ENCODE measurements at places on chromosomes 1 and 21.

GRCh38 chr1:36555041-36555440 lies 72.3 kb upstream of the CSF3R start:
- no peak for DNase-seq

- DNase-seq, result no peak
Observed at GRCh38 chr21:25952306-25952705, 217.5 kb downstream of the GABPA start.

GRCh38 chr1:204852854-204853253 lies 17.8 kb upstream of the NFASC start:
- no peak for DNase-seq

DNA sequence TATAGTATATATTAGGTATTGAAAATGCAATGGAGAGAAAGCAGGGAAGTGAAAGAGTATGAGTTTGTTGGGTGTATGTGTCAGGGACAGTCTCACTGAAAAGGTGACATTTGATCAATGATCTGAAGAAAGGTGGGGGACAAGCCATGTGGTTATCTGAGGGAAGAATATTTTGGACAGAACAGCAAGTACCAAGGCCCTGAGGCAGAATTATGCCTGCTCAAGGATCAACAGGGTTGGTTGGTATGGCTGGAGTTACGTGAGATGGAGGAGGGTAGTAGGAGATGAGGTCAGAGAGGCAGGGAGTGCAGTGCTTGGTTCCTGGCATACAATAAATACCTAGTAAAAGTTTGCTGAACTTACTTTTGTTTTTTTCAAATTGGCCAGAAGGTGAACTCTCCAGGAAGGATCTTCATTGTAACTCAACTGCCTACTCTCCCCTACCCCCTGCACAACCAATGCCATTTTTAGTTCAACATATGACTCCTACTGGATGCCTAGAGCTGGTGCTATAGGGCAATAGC lies 1.8 kb downstream of the LAMTOR2 start:
- DNase-seq, result no peak

- no peak for DNase-seq
Observed at GRCh38 chr1:186295980-186296379, 79.1 kb downstream of the TPR start.

- DNase-seq, result no peak
Observed at GRCh38 chr1:220528679-220529501, 954 bp downstream of the MARK1 start.

- DNase-seq, result no peak
Observed at GRCh38 chr1:243495442-243496186, 239.8 kb downstream of the SDCCAG8 start.

GRCh38 chr1:19460535-19461219 lies 24.7 kb downstream of the CAPZB start:
- no peak for DNase-seq

DNA sequence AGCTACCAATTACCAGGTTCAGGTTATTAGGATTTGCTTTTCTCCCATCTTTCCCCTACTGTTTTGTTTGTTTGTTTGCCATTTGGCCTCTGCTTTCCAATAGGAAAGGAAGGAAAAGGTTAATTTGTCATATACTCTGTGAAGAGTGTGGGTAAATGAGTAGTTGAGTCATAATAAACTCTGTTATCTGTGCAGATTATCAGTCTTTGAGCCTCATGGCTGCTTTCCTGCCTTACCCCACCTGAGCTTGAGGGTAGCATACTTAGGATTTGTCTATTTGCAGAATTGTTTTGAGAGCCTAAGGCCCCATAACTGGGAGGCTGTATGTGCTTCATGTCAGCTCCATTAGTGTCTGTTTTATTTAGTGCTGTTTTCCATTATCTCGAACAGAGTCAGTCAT lies 32.9 kb upstream of the SNX27 start:
- DNase-seq, result no peak

DNA sequence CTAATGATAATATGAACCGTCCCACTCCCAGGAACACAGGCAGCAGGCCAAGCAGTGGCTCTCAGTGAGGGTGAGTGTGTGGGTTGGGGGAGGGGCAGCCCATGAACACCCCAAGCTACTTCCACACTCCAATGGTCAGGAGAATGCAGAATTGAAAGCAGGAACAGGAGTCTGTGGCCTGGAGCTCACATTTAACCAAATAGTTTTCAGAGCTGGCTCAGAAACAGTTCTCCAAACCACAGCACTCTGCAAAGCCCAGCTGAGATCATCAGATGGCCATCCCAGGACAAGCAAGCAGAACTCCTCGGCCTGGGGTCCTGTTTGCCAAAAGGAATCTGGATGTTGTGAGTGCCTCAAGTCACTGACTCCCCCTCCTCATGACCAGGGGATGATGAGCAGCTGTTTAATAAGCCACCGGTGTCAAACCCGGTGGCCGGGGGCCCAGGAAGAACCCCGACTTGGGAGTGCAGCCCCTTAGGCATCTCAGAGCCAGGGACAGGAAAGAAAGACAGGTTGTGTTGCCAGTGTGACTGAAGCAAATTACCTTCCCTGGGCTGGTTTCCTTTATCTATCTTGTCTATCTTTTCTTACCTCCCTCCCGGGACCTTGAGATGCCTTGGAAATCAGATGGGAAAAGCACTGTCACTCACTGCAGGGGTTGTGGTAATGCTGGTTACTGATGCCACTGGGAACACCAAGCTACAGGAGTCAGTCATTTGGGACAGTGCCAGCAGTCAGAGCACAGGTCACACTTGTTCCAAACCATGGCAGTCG lies 20.4 kb downstream of the DEGS1 start:
- no peak for DNase-seq

DNA sequence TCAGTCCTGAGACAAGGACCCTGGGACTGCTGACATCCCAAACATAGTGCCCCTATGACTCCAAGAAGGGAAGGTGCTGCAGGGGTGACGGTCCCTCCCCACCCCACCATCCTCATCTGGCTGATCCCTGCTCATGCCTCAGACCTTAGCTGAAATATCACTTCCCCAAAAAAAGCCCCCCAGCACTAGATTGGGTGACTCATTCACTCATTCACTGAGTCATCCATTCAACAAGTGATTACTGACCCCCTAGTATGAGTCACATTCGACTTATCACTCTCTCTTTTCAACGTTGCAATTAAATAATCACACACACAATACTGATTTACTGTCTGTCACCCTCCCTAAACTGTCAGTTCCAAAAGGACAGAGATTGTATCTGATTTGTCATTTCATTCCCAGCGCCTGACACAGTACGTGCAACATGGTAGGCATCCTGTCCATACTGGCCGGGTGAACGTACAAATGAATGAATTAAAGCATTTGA lies 48.6 kb downstream of the HIVEP3 start:
- DNase-seq, result no peak

GRCh38 chr21:38821248-38821647 lies 15.5 kb downstream of the ETS2 start:
- DNase-seq, result no peak

- DNase-seq, result peak; percentile 64
Observed at GRCh38 chr1:224380003-224380402, 23.3 kb downstream of the CNIH4 start.

- no peak for DNase-seq
Observed at GRCh38 chr1:114152508-114153260, 985 bp downstream of the SYT6 start.

DNA sequence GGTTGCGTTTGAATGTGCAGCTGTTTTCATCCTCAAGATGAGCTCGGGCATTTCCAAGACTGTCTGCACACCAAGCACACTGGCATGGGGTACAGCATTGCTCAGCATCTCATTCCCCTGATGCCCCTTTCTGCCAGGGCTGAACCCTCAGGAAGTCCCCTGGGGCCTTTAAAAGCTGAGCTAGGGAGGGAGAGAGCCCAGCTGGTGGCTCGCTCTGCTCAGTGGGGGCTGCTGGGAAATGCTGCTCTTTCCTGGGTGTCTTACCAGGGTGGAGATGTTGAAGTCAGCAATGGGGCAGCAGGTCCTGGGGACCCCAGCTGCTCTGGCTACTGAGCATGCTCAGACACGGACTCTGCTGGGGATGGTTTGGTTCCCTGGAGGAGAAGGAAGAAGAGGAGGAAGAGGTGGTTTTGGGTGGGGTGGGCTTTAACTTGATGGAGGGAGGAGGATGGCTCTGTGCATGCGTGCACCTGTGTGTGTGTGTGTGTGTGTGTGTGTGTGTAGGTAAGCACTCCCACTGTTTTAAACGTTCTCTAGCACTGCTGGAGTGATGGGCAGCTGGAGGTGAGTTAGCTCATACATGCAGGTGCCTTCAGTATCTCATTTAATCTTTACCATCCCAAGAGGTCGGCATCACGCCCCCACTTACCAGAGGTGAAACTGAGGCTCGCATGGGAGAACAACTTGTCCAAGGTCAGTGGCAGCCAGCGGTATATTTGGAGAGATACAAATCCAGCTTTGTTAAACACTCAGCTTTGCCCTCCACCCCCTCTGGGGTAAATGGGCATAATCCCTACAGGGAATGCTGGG lies 40.9 kb downstream of the ACTL8 start:
- no peak for DNase-seq

- DNase-seq, result no peak
Observed at GRCh38 chr1:15225461-15225860, 21.6 kb upstream of the FHAD1 start.

DNA sequence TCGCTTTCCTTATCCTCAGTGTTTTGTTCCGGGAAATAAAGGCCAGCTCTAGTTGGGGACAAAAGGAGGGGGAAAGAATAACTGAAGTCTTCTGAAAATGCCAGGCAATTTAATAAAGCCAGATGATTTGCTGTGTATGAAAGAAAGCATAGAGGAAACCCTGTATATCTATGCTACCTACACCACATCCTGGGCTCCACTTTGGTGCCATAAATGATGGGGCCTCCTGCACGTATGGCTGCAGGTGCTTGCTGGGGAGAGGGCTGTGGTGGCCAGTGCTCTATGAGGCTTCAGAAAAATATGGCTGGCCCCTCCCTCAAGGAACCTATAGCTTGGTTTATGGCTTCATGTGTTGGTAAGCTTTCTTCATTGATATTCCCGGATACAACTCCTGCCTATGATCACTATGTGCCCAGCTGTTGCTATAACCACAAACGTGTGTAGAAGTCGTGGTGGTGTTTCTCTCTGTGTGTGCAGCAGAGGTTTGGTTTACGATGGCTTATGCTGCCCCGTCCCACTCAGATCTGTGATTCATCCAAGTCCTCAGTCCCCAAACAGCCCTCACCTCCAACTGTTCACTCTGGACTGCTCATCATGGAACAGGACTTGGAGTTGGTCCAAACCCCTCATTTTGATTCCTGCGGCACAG lies 59.5 kb downstream of the BACE2 start:
- DNase-seq, result no peak

DNA sequence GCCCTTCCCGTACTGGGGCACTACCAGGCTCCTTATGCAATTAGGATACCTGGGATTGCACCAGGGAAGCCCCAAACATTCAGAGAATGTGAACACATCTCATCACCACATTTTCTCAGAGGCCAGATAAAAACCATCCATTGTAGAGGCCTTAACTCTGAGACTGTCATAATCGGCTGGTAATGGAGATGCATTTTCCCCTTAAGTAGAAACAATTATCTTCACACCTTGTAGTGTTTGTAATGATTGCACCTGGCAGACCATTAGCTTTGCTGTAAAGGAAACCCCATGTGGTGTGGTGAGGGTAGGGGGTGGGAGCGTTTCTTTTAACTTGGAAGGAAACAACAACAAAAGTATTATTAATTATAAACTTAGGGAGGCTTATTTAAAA lies 90.0 kb upstream of the TLR5 start:
- no peak for DNase-seq

DNA sequence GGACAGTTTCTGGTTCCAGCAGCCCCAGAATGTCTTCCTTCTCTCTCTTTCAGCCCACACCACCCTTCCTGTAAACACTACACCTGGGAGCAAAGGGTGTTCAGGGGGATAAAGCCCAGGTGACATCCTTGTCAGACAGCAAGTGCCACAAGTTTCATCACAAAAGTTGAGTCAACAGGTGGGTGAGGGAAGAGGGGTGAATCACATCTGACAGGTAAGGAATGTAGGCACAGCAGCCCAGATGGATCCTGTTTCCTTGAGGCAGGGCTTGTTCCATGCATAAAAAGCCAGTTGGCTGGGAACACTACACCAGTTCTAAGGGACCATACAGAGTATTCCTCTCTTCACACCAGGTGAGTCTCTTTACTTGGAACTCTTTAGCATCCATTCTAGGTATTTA lies at the start of gene SPRR1B:
TSS of gene SPRR1B (plus strand) at position 309 of the 400 bp plus-strand sequence. CDS start 1,143 bp downstream, outside the sequence.
- DNase-seq, result no peak

- DNase-seq, result no peak
Observed at GRCh38 chr1:32592943-32593342, 53.7 kb downstream of the ZBTB8A start.

Data from KG1 (cell line).